ENCODE measurements at places on chromosomes 12 and 14. TPM values are rescaled to one million over a fixed set of nuclear protein-coding genes. Genes with fewer than 3 reads are reported as not detected.

The GPR68 gene
- polyA plus RNA-seq = 2.9 TPM

The CLEC14A gene
- polyA plus RNA-seq = 5.9 TPM

The PABPN1 gene
- polyA plus RNA-seq = 199 TPM

The IFNG-AS1 gene
- polyA plus RNA-seq = 0.13 TPM

The TAS2R19 gene
- polyA plus RNA-seq = 0.87 TPM

The PTGDR gene
- polyA plus RNA-seq = 1.5 TPM

The DTX1 gene
- polyA plus RNA-seq = 9.1 TPM

The PLBD1 gene
- polyA plus RNA-seq = 37.9 TPM

The ACVRL1 gene
- 17.7 TPM for polyA plus RNA-seq

The TAS2R30 gene
- polyA plus RNA-seq = 0.07 TPM

The TMEM63C gene
- 7.7 TPM for polyA plus RNA-seq

The PTPN6 gene
- 34.6 TPM for polyA plus RNA-seq

The SAMD15 gene
- polyA plus RNA-seq = 1.6 TPM

The ISCU gene
- polyA plus RNA-seq = 103 TPM

The GZMB gene
- polyA plus RNA-seq = 1.3 TPM

The WNT5B gene
- polyA plus RNA-seq = 8.5 TPM

The DNAJC22 gene
- polyA plus RNA-seq = 50.0 TPM

The ABCD2 gene
- 0.67 TPM for polyA plus RNA-seq

The PROX2 gene
- 1.5 TPM for polyA plus RNA-seq

The NEMF gene
- polyA plus RNA-seq = 49.6 TPM

The GZMH gene
- 0.70 TPM for polyA plus RNA-seq

The BCL11B gene
- 4.0 TPM for polyA plus RNA-seq

The SLC8A3 gene
- polyA plus RNA-seq = 0.42 TPM

The TRHDE gene
- polyA plus RNA-seq = 14.2 TPM

The BICD1 gene
- polyA plus RNA-seq = 15.4 TPM

The HOXC10 gene
- polyA plus RNA-seq = 0.19 TPM

The TAS2R7 gene
- polyA plus RNA-seq = not detected

The GPR137C gene
- 4.6 TPM for polyA plus RNA-seq

The MAPK1IP1L gene
- polyA plus RNA-seq = 83.8 TPM

The LYZ gene
- 128 TPM for polyA plus RNA-seq

The CCDC60 gene
- polyA plus RNA-seq = 0.01 TPM

The AQP2 gene
- polyA plus RNA-seq = 0.01 TPM

The MYF6 gene
- 0.21 TPM for polyA plus RNA-seq

Data from large intestine (tissue), 12 donors.